GM06990 (cell line): ENCODE measurements at places on chromosomes 3 and 15.

- no peak for DNase-seq
Measured at GRCh38 chr3:17894434-17895060, 152.1 kb upstream of the TBC1D5 start.

DNA sequence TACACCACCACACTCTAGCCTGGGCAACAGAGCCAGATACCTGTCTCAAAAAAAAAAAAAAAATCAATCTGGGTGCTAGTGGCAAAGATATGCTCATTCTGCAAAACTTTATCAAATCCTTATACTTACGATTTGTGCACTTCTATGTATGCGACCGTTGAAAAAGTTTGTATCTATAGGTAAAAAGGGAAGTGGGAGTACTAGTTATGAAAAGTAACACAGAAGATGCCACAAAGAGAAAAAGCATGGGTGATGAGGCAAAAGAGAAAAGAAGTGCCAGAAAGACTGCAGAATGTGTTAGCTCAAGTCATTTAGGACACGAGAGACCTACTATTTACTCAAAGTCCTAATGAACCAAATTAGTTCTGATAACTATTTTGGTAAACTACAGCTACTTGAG lies 407.8 kb downstream of the SHQ1 start:
- DNase-seq, result peak; percentile 46

- DNase-seq, result no peak
Measured at GRCh38 chr3:170740726-170741591, 129.0 kb downstream of the RPL22L1 start.

- no peak for DNase-seq
Measured at GRCh38 chr3:8327739-8328138, 173.9 kb upstream of the LMCD1 start.

GRCh38 chr15:65863106-65863505 lies 6.2 kb upstream of the RAB11A start:
- DNase-seq, result no peak

GRCh38 chr3:56732109-56732508 lies 49.0 kb upstream of the TASOR start:
- no peak for DNase-seq

DNA sequence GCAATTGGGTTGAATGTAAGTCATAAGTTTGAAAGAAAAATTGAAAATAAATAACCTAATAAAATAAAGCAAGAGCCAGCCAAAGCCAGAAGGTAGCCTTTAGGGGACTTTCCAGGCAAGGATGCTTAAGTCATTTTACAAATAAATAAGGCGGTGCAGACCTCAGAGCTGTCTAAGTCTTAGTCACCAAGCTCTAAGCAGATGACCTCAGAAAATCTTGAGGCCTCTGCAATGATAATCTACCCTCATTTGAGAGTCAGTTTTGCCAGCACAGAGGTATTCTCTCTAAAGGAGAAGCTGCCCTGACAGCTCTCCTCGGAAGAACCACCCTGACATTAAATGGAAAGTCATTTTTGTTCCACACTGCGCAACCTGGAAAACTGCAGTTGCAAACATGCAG lies 113.9 kb downstream of the OXNAD1 start:
- peak; percentile 66 for DNase-seq

- no peak for DNase-seq
Measured at GRCh38 chr3:129481766-129482332, 41.8 kb downstream of the IFT122 start.

DNA sequence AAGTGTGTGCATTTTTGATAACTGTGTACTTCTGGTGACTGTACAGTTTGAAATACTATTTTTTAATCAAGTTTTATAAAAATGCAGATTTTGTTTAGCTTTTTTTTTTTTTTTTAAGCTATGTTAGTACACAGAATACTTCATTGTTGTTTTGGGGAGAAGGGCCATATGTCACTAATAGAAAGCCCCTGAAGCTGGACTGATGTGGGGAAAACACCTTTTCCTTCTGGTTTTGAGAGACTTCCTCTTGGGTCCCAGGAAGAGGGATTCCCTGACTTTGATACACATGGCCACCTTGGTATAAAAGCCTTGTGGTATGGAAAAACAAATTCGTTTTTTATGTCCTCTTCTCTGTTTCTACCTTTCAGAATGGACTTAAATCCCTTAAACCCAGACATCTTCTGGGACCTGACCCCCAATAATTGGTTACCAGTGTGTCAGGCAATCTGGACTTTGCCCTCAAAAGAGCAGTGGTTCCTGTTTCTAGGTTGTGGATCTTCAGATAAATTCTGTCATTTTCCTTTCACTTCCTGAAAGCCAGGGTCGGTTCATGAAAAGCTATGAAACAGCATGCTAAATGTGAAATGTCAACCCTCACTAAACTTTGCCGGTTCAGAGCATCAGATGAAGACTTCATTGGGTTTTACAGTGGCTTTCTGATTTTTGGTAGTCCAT lies 31.1 kb upstream of the BLOC1S6 start:
- no peak for DNase-seq

DNA sequence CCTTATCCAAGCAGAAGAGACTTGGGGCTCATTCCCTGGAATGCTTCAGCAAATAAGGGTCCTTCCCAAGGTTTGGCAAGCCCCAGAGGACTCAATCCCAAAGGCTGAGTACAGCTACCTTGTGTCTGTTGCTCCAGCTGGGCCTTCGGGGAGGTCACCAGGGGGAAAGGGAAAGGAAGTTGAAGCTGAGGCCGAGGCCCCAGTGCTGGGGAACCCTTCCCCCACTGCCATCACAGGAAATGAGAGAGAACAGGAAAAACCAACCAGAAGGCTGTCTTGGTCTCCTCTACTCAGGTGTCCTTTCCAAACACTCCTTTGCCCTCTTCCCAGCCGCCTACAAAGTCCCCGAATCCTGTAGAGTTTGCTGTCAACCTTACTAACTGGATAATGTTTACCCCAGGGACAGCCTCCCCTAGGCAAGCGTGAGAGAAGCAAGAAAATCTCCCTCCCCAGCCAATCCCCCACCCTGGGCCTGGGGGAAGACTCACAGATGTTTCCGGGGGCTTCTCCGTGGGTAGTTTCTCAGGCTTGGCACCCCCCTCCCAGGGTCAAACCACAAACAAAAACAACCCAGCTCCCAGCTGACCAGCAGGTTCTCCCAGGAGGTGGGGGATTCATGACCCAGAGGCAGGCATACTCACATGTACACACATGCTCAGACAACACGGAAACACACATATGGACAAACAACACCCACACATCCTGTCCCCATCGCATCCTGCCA lies 5.5 kb downstream of the CSRNP1 start:
- peak; percentile 76 for DNase-seq

DNA sequence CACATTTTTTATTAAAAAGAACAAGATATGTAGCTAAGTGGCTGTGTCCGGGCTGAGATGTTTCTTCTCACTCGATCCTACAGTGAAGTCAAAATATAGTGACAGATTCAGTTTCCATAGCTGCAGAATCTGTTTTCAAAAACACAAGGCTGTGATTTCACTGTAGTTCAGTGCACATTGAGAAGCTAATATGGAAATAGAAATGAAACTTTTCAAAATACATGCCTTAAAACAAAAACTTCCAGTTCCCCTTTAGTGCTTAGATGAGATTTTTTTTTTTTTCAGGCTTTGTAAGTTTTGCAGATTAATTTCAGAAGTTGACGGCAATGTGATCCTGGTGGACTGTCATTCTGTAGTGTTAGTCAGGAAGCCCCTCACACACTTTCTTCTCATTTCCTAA lies 23.8 kb upstream of the TRAK1 start:
- DNase-seq, result peak; percentile 81

- DNase-seq, result no peak
Measured at GRCh38 chr15:100897221-100898151, 17.9 kb downstream of the ALDH1A3 start.

DNA sequence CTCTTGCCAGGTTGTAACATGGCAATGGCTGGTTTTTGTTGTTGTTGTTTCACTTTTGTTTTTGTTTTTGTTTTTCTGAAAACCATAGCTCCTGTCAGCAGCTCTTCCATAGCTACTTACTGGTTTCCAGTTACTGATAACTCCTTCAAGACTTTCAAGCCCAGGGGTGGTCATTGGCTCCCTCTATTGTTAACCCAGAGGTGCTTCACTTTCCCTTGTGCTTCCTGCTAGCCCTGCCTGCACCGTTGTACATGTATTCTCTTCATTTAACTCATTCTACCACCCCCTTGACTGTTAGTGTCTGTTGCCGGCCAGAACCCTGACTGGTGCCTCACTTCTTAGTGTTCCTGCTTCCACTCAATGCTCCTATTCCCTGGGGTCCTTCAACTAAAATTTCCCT lies 4.2 kb upstream of the TRAT1 start:
- no peak for DNase-seq

DNA sequence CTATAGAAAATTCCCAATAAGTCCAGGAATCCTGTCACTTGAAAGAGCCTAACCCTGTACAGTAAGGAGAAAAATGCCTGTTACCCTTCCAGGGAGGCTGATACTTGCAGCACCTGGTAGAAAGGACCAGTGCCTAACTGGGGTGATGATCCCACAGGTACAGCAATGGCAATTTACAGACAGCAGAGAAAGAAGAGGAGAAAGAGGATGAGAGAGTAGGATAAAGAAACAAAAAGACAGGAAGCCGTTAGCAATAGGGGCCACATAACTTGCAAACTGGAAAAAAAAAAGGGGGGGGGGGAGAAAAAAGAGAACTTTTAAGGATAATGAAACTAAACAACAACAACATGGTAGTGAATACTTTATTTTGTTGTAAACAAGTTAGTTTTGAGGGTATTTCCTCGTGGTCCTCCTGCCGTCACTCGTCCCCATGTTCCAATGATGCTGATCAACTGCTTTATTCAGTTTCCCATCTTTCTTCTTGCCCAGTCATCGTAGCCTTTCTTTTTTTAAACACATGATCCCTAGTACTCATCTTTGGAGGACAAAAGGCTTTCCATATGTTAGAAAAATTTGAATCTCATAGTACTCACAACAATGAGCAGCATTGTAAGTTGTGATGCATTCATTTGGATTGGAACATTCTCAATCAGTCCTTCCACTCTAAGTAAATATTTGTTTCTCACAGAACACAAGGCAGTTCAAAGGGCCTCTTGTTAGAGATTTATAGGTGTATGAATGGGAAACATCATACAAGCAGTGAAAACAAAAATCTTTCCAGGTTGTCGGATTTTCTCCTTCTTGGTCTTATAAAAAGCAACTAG lies 8.6 kb downstream of the TM4SF1 start:
- no peak for DNase-seq

GRCh38 chr3:102129760-102130608 lies 280.7 kb downstream of the NFKBIZ start:
- DNase-seq, result no peak

- DNase-seq, result no peak
Measured at GRCh38 chr3:102114264-102114979, 265.1 kb downstream of the NFKBIZ start.

GRCh38 chr3:11212784-11213183 lies 58.5 kb downstream of the HRH1 start:
- DNase-seq, result no peak

DNA sequence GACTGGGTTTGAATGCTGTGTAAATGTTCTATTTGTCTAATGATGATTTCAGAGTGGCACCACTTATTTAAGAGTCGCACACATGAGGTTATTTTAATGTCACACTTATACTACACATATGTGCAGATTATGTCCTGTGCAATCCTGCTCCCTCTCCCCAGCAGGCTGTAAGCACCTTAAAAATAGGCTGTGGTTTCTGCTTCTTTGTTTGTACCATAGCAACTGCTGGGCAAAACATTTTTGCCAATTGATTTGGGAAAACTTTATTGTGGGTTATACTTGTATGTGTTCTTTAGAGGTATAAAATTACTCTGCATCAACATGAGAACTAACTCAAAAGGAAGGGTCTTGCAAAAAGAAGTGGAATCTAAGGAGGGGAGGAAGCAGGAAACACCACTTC lies 318.5 kb downstream of the NTRK3 start:
- no peak for DNase-seq

DNA sequence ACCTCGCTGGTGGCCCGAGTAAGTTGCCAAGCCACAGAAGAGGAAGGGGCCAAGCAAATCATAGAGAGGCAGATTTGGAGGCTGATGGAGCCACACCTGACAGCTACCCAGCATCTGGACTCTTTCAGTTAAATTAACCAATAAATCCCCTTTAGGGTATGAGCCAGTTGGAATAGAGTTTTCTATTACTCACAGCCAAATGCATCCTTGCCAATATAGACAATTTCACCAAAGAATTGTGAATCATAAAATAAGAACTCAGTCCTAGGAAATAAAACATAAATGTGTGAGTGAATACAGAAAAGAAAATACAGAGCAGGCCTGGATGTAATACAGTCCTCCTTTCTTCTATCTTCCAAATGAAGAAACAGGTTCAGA lies 161.6 kb upstream of the ANKRD28 start:
- DNase-seq, result no peak

DNA sequence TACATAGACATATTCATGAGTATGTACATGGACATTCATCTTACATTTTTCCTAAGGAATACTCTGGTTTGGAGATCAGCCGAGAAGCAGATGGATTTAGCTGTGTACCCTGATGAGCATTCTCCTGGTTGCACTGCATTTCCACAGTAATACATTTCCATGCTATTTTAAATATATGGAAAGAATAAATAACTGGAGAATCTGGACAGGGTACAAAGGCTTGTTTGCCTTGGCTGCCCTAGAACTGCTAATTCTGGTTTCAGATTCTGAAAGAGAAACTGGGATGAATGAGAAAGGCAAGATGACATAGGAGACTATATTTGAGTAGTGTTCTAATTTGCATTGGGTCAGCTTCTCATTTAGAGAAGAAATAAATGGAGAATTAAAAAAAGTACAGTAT lies 190.8 kb upstream of the FAM3D start:
- no peak for DNase-seq

GRCh38 chr3:141648055-141648910 lies 89.8 kb upstream of the RNF7 start:
- no peak for DNase-seq

DNA sequence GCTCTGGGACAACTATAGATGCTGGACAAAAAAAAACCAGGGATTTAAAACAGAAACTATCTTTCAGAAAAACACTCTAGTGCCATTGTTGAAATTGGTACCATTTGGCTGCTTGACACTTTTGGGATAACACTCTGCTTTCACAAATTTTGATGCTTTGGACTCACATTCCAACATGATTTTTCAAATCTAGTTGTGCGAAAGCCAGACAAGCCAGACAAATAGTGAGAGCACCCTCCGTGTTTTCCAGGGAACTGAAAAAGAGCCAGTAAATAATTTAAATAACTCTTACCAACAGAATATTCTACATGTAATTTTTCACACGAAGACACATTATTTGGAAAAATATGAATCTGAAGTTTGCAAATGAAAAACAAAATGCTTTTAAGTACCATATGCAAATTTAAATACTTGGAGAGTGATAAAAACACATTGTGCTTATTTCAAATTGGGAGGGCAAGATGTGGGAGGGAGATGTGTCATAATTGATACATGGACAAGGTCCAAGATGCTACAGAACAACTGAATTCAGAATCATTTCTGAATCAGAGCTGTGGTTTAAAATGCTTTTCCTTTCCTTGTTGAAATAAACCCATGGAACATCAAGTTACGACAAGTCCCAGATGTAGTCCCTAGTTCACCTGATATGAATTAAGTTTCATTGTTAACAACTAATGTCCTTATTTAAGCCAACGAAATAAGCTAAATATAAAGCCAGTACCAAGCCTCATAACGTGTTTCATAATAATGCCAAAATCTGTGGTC lies 144.2 kb upstream of the SOX2 start:
- DNase-seq, result no peak

GRCh38 chr3:157111518-157111917 lies 48.4 kb downstream of the CCNL1 start:
- no peak for DNase-seq

GRCh38 chr3:72034986-72035385 lies 250.0 kb upstream of the PROK2 start:
- no peak for DNase-seq
